ENCODE measurements at places on chromosomes 11 and 22.

- DNase-seq = no peak
These were observed 290.3 kb upstream of the API5 start for GRCh38 chr11:43021466-43021865.

GRCh38 chr11:76747153-76747914 is 35.8 kb upstream of the TSKU start:
- no peak for DNase-seq

GRCh38 chr11:118998388-118998717 is 415 bp downstream of the CENATAC start:
- DNase-seq = no peak

GRCh38 chr11:35518766-35519165 is 6.7 kb downstream of the PAMR1 start:
- no peak for DNase-seq

GRCh38 chr11:10899121-10899830 is 41.4 kb upstream of the ZBED5 start:
- no peak for DNase-seq

Data from germinal center (tissue), 1 donor.